ENCODE measurements at places on chromosomes 16 and 17.

DNA sequence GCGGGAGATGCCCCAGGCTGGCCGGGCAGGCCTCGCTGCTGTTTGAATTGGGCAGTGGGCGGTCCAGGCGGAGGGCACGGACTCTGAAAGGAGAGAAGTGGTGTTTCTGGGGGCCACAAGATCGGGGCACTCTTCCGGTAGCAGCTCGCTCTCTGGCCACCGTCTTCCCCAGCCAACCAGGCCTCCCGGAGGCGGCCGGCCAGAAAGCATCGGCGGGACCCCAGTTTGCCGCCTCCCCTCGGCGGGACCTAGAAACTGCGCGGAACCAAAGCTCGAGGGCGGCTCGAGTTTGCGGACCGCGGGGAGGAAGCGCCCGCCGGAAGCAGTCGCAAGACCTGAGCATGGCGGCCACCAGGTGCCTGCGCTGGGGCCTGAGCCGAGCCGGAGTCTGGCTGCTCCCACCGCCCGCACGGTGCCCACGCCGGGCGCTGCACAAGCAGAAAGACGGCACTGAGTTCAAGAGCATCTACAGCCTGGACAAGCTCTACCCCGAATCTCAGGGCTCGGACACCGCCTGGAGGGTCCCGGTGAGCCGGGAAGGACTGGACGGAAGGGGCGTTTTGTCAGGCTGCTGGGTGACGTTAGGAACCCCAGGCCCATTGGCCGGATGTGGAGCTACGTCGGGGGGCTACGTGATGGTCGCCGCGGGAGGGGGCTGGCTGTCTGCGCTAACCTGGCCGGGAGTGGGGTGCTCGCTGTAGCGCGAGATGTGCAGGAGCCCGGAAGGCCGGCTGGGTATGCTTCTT is at the start of gene MRPL58:
Gene MRPL58, plus strand, starts transcription at position 325 of the 746 bp plus-strand sequence. Its CDS starts 17 bp downstream, at position 342.
- peak; percentile 92 for DNase-seq

DNA sequence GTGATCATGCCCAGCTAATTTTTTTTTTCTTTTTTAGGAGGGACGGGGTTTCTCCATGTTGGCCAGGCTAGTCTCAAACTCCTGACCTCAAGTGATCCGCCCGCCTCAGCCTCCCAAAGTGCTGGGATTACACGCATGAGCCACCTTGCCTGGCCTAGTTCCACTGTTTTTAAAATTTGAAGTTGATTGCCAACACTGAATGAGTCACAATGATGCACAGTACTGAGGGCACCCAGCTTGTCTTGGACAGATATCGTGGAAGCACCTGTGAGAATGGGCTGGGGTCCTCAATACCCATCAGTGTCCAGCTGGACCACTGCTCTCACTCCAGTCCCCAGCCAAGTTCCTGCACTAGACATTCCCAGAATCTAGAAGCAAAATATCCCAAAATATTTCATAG is 2.5 kb downstream of the KNOP1 start:
- DNase-seq = no peak

DNA sequence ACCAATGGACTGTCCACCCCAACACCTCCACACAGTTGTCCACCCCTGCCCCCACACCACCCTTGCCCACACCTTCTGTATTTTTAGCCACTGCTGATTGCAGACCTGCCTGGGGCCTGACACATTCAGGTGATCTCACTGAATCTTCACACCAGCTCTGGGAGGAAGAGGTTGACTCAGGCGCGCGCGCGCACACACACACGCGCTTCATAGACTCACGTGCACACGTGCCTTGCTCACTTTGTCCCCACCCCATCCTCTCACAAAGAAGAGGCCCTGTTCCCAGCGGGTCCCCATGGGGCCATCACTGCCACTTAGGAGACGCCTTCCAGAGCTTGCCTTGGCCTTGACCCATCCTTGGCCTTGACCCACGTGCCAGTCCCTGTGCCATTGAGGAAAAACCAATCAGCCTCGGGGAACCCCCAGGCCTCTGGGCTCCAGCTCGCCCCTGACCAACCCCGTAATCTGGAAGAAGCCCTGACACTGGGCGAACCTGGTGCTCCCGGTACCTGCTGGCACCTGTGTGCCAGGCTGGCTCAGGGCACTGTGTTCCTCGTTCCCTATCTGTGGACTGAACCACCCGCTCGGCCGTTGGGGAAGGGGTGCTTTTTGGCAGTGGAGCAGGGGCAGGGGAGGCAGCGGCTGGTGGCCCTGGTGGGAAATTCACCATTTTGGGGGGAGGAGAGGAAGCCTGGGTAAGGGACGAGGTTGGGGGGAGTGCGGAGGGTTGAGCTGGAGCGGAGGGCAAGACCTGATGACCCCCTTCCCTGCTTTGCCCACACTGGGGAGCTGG is 3.2 kb downstream of the NLGN2 start:
- DNase-seq = no peak

GRCh38 chr17:58184308-58184985 is 8.1 kb upstream of the EPX start:
- DNase-seq = no peak

DNA sequence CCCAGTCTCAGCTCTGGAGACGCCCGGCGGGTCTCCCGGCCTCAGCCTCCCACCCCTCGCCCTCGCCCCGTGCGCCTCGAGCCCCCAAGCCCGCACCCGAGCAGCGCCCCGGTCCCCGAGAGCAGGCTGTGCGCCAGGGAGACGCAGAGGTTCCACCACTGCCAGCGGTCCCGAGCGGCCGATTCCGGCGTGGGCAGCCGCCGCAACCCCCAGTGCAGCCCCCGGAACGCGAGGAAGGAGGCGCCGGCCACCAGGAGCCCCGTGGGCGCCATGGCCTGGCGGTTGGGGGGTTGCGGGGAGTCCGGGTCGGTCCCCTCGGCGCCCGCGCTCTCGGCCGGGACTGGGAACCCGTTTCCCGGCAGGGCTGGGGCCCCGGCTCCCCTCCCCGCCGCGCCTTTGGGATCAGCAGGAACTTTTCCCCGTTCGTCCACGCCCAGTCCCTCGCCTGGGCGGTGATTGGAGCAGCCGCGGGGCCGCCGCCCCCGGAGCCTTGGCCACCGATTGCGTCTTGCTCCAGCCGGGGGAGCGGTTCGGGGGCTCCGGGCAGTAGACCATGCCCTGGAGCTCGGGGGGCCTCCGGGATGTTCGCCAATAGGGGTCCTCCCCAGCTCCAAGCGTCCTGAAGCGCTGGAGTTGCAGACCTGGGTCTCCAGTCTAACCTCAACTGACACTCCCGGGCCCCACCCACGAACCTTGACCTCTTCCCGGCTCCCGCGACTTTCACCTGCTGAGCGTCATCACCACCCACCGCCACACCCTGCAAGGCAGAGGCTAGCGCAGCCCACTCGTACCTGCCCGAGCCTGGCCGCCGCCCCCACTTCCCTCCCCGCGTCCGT is at the start of gene TLCD2:
Gene TLCD2, minus strand, starts transcription at position 407 of the 836 bp plus-strand sequence. Its CDS starts 135 bp downstream, at position 272.
- peak; percentile 80 for DNase-seq

DNA sequence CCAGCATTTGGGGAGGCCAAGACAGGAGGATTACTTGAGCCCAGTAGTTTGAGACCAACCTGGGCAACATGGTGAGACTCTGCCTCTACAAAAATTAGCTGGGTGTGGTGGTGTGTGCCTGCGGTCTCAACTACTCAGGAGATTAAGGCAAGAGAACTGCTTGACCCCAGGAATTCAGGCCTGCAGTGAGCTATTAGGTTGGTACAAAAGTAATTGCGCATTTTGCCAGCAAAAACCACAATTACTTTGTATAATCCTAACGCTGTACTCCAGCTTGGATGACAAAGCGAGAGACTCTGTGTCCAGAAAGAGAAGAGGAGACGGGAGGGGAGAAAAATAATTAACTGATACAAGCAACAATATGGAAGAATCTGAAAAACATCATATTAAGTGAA is 32.7 kb downstream of the YWHAE start:
- no peak for DNase-seq

- no peak for DNase-seq
These were observed at the start of the genes CXCL16 and ZMYND15 for GRCh38 chr17:4739122-4740024. Gene CXCL16, minus strand, starts transcription at chr17:4739928. Its CDS starts 589 bp downstream, at chr17:4739339. Gene ZMYND15, plus strand, starts transcription at chr17:4739833. Its CDS starts 716 bp downstream, at chr17:4740549.

DNA sequence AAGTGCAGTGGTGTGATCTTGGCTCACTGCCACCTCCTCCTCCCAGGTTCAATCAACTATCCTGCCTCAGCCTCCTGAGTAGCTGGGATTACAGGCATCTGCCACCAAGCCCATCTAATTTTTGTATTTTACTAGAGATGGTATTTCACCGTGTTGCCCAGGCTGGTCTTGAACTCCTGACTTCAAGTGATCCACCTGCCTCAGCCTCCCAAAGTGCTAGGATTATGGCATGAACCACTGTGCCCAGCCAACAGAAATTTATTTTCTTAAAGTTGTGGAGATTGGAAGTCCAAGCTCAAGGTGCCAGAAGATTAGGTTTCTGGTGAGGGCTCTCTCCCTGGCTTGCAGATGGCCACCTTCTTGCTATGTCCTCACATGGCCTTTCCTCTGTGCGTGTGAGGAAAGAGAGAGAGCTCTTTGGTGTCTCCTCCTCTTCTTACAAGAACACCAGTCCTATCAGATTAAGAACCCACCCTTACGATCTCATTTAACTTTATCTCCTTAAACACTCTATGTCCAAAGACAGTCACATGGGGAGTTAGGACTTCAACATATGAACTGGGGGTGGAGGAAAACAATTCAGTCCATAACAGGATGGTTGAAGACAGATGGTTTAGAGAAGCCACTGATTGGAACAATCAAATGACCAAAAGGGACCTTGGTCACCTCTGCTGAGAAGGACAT is 31.8 kb downstream of the C16orf82 start:
- DNase-seq = no peak

DNA sequence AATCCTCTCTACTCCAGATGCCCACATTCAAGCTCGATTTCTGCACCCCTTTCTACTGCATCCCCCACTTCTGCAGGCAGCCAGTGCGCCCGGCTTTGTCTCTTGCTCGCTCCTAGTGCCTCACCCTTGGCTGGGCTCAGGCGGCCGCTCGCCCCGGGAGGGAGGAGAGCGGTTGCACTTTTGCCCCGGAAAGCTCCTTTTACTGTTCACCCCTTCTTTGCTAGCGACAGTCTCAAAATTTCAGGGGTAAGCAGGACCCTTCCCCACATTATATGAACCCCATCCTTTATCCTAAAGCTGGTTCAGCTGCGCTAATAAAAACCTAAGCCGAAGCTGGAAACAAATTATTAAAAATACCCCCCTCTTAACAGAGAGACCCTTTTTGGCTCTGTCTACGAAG is 1.0 kb downstream of the HOXB5 start:
- DNase-seq = no peak

GRCh38 chr17:76969598-76970172 is 101.5 kb downstream of the MGAT5B start:
- peak; percentile 49 for DNase-seq

DNA sequence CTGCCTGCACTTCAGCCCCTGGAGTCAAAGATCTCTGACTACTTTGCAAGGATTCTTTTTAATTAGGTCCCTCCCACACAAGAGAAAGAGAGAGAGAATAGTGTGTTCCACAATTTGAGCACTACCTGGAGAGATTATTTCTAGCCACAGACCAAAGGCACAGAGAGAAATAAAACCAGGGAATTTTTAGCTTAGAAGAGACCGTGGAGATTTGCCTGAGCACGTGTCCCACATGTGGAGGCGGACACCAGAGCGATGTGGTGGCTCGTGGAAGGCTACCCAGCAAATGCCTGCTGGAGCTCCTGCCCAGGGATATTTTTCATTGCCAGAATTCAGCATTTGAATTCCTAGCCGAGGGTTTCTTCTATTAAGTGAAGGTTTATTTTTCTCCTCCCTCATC is 50.6 kb downstream of the MGAT5B start:
- DNase-seq = no peak

DNA sequence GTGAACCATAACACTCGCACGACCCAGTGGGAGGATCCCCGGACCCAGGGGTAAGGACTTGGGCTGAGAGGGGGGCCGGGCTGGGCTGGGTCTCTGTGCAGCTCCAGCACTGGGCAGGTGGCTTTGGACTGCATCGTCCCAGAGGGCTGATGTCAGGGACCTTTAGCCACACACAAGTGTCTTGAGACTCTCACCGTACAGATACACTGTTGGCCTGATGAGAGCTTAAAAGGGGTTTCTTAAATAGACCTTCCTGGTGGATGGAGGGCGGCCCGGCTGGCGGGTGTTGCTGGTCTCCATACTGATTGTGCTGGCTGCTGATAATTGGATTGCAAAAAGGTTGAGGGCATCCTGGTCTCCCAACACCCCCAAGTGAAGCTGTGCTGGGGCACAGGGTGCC is 21.7 kb upstream of the CLEC18A start:
- no peak for DNase-seq

All from NCI-H82 (cell line).